ENCODE measurements at places on chromosomes 7 and 10.

- DNase-seq: no peak
Observed at GRCh38 chr10:35334297-35334696, 2.0 kb upstream of the CCNY start.

- DNase-seq: no peak
Observed at GRCh38 chr10:126702181-126702580, 31.7 kb upstream of the C10orf90 start.

DNA sequence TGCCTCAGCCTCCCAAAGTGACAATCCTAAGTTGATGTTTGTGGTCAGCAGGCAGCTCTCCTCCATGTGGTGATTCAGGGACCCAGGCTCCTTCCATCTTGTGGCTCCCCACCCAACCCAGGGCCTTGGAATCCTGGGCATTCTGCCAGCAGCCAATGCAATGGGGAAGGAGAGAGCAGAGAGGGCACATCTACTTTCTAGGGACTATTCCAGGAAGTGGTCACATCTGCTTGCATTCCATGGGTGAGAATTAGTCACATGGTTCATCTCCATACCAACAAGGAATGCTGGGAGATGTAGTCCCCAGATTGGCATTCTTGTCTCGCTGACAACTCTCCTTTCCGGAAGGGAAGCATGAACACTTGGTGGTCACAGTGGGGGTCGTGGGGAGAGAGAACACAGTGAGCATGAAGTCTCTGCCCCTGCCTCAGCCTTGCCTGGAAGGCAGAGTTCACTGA, 9.9 kb upstream of the SRRM3 start:
- peak; percentile 83 for DNase-seq

GRCh38 chr10:126349101-126349500, 39.2 kb downstream of the ADAM12 start:
- DNase-seq: no peak

DNA sequence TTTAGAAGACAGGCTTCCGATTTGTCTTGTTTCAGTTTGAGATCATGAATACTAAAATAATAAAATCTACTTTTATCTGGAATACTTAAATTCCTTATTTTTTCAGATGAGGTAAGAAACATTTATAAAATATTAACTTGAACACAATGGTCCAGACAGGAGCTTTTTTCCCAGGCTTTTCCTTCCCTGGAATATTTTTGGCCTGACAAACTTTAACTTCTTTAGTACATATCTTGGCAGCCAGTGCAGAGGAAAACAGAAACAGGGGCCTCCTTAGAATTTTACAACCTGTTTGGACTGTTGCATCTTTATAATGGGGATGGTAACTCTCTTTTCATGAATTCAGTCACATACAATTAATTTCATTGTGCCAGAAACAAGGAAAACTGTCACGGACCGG, 41.4 kb downstream of the NRP1 start:
- no peak for DNase-seq

DNA sequence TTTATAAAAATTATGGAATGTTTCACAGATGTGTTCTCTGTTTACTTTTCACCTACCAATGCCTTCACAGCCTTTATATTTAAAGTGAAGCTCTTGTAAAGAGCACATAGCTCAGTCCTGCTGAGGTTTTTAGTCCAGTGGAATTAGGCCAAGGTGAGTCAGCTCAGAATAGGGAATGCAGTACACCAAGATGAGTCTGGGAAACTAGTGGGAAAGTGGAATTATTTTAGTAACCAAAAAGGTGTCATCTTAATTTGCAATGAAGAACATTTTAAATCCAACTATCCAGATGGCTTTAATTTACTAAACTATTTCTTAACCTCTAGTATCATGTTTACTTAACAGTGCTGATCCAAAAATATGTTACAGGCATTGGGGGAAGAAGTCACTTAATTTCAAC, 236.3 kb upstream of the CTBP2 start:
- DNase-seq: no peak

- DNase-seq: peak; percentile 24
Observed at GRCh38 chr10:110496553-110497437, 912 bp upstream of the DUSP5 start.

- no peak for DNase-seq
Observed at GRCh38 chr10:58201704-58202103, 66.0 kb downstream of the IPMK start.

- DNase-seq: no peak
Observed at GRCh38 chr10:132522521-132523411, 14.8 kb upstream of the INPP5A start.

DNA sequence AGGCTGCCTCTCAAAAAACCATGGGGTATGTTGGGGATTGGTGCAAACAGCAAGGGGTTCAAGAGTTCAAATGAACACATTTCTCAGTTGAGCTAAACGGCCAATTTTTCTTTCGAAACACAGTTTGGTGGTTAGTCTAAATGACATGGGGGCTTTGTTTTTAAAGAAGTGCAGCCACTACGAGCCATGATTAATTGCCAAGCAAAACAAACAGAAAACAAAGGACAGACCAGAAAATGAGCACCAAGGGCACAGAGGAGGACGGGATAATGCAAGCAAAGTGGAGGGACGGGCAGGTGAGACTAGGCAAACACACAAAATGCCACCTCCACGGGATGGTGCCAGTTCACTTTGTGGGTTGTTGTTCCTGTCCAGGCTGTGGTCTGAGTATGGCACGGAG, 64.5 kb upstream of the PDLIM1 start:
- no peak for DNase-seq

DNA sequence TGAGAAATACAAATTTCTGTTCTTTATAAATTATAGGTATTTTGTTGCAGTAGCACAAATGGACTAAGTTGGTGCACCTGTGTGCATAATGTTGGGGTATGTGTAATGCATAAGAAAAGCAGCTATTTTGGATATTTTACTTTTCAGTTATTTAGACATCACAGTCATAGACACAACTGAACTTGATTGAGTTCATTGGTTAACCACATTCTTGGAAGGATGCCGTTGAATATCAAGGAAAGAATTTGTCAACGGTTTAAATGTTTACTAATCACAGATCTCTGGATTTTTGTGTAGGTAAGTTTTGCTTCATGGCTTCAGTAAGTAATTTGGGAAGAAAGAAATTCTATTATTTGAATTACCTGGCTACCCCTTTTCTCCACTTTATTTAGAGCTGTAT, 4.1 kb downstream of the OTUD1 start:
- no peak for DNase-seq

DNA sequence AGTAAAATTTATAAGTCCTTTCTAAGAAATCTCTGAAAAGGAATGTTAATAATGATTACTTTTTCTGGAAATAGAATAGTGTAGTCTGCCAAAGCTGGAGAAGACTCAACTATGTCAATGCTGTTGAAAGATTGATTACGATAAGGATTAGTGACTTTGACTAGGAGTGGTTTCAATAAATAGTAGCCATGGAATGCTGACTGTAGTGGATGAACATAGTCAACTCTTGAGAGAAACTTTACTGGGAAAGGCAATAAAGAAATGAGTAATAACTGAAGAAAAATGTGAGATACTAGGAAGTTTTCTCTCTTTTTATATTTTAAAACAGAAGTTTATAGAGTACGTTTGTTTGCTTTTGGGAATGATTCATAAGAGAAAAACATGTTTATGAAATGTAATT, 105.0 kb upstream of the CDK13 start:
- DNase-seq: no peak

GRCh38 chr7:116800594-116800993, 61.8 kb upstream of the CAPZA2 start:
- peak; percentile 16 for DNase-seq

DNA sequence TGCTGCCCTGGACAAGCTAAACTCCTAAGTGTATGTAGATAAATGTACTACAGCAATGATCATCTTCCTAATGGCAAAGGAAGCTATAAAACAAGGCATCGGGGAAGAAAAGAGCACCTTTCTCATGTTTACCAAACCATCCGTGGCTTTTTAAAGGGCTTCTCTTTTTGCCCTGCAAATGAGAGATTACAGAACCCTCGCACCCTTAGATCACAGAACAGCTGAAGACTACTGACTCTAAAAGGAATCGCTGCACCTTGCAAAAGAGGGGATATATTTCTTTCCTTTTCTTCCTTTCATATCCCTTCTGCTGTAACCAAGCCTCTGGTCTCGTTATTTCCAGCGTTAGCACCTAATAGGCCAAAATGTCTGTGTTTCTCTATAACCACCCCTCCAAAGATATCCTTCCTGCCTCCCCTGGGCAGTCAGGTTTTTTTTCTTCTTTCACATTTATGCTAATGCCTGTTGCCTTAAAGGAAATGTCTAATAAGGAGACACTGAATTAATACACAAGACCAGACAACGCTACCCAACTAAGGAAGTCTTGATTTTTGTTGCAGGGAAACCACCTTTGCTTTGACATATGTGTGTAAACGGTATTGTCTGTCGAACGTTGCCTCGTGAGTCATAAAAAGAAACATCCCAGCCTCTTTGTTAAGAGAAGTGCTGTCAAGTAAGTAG, 10.5 kb downstream of the ST8SIA6 start:
- DNase-seq: peak; percentile 21

- DNase-seq: no peak
Observed at GRCh38 chr10:8130973-8131911, 76.8 kb downstream of the GATA3 start.

DNA sequence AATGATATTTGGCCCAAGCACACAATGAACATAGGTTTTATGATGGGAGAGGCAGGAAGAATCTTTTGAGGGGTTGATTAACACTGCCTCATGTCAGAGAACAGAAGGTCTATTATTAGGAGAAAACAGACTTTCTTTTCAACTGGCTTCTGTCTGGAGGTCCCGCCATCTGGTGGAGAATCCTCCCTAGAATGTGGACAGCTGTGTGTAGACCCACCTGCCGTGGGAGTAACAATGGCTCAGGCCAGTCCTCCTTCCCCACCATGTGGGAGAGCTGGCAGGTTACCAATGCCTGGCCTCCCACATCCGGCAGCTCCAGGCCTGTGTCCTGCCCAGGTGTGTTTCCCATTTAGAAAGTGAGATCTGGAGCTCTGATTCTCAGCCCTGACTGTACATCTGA, 70.4 kb upstream of the AOAH start:
- no peak for DNase-seq

GRCh38 chr10:34291466-34292193, 523.5 kb downstream of the PARD3 start:
- DNase-seq: no peak

- no peak for DNase-seq
Observed at GRCh38 chr10:114495303-114495702, 91.0 kb upstream of the AFAP1L2 start.

DNA sequence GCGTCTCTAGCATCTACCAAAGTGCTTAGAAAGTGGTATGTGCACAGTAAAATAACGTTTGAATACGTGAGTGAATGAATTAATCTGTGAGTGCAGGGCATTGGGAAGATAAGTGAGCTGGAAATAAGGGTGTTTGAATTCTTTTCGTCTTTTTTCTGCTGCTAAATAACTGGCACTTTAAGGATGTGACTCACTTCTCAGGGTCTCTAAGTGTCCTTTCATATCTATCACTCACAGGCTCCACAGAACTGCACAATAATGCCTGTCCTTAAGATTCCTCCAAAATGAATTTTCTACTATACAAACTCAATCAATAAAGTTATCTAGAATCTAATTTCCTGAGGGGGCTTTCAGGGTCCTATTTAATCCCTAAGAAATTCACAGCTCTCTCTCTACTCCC, 3.2 kb upstream of the DGKB start:
- peak; percentile 48 for DNase-seq

DNA sequence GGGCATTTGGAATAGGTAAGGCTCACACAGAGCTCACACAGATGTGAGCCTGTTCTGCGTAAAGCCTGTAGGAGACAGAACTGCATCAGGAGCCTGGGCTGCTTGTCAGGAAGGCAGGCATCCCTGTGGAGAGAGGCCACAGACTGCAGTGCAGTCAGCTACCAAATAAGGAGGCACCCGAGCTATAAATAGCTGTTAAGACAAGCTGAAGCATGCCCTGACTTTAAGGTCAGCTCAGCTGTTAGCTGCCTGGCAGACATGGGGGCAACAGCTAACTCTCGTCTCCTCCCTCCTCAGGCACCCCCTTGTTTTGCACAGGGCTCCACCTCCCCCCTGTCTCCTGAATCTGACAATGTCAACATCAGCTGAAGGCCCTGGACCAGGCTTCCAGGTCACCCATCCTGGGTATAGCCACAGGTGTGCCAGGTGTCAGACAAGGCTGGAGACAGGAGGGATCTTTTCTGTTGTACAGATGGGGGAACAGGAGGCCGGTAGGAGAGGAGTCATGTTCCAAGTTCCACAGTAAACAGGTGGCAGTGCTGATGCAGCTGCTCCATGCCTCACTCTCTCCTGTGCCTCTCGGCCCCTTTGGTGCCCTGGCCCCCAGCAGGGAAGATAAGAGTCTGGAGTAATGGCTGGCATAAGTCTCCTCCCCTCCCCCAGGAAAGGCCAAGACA, 27.6 kb upstream of the MKRN1 start:
- DNase-seq: peak; percentile 98

DNA sequence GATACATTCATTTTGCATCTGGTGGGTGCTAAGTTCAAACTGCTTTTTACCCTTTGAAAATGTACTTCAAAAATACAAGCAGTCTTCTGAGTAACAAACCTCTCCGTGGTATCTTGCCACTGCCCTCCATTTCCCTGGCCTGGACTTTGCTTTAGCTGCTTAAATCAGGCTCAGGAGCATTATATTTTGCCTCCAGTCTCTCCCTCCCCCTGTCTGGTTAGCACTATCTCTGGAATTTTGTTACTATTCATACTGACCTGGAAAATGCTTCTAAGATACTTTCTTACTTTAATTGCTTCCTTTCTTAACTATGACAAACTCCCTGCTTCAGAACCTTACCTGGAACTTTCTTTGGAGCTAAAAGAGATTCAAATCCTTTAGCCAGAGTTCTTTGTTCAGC, 369.8 kb downstream of the GFRA1 start:
- no peak for DNase-seq
